ENCODE measurements at places on chromosomes 5 and 9. TPM values are rescaled to one million over a fixed set of nuclear protein-coding genes. Genes with fewer than 3 reads are reported as not detected.

Gene ECM2
- total RNA-seq: 0.10 TPM

Gene IFNA21
- not detected for total RNA-seq

Gene GMCL2
- not detected for total RNA-seq

Gene CNTNAP3B
- 16.6 TPM for total RNA-seq

Gene PCDHB16
- total RNA-seq: 0.05 TPM

Gene MLANA
- not detected for total RNA-seq

Gene CBY3
- total RNA-seq: not detected

Gene TOR1A
- total RNA-seq: 64.4 TPM

Gene IL7R
- 0.79 TPM for total RNA-seq

Gene LAMC3
- total RNA-seq: 1.5 TPM

Gene ZNF618
- total RNA-seq: 11.3 TPM

Gene STPG3
- total RNA-seq: not detected

Gene KLF4
- total RNA-seq: 13.3 TPM

Gene ISOC1
- 19.9 TPM for total RNA-seq

Gene SV2C
- total RNA-seq: not detected

Gene SMIM27
- 14.4 TPM for total RNA-seq

Gene SLC9A3
- 2.4 TPM for total RNA-seq

Gene DBH
- total RNA-seq: not detected

Gene PCAT7
- total RNA-seq: 0.71 TPM

Gene GKAP1
- total RNA-seq: 5.8 TPM
